Retinal pigment epithelial cell (primary cell): ENCODE measurements at places on chromosomes 11 and 22.

- no peak for DNase-seq
These were observed 30.4 kb downstream of the DSCAML1 start for GRCh38 chr11:117766576-117766975.

DNA sequence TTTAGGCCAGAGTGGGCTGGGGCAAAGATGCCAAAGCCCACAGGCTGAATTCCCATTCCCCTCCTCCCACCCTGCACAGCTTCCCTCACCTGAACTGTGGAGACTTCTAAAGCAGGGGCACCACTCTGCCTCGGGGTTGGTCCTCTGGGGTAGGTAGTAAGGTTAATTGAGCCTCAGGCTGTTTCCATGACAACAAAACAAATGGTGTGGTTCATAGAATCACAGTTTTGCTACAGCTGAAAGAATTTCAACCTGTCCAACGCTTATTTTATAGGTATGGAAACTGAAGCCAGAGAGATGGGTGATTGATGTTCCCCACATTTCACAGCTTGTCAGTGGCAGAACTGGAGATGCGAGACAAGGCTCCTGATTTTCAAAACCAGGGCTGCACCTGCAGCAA is 109.5 kb downstream of the SNX19 start:
- DNase-seq = no peak

DNA sequence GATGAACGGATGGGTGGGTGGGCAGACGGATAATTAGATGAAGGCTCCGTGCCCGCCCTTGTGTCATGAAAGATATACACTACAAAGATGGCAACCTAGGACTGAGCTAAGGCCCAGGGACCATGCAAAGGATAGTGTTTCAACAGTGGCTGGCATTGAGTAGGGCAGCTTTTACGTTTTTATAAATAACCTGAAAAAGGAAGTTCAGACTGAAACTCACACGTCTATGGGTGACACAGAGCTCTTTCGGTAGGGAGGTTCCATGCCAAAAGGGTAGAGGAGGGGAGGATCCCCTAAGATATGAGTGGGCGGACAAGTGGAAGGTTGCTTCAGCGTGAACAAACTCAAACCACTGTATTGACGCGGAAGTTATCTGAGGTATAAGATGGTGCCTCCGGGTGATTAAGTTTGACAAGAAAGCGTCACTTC is 90.5 kb downstream of the UBASH3B start:
- DNase-seq = no peak

DNA sequence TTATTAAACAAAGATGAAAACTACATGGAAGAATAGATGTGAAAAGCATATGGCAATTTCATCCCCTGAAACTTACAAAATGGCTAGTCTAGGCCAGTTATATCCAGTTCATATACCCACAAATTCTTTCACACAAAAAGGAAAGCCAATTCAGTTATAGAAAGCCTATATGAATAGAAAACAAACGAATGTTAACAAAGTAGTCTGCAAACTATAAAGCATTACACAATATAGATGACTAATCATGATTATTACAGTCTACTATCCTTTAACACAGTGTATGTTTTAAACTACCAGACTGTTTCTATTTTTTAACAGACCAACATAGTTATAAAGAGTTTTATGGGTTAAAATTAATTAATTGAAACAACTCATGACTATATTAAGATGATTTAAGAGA is 12.1 kb downstream of the DCUN1D5 start:
- no peak for DNase-seq

- DNase-seq = no peak
These were observed 63.9 kb downstream of the GRIK4 start for GRCh38 chr11:120575461-120575860.

GRCh38 chr22:38009000-38009806 is 24.8 kb upstream of the SOX10 start:
- no peak for DNase-seq

- no peak for DNase-seq
These were observed 6.6 kb upstream of the TXNRD2 start for GRCh38 chr22:19948057-19948760.
